ENCODE measurements at places on chromosomes 16 and 17.

GRCh38 chr17:4998027-4998731, 429 bp downstream of the KIF1C start:
- DNase-seq: peak; percentile 40

DNA sequence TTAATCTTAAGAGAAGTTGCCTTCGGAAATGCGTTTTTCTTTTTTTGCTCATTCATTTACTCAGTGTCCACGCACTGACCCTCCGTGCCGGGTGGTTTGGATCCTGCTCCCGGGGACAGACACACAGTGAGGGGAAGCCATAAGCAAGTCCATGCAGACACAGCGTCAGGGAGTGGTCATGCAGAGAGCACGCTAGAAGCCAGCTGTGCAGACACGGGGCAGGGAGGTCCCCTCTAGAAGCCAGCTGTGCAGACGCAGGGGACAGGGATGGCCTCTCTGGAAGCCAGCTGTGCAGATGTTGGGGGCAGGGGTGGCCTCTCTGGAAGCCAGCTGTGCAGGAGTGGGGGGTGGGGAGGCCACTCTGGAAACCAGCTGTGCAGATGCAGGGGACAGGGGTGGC, 4.8 kb downstream of the GAA start:
- peak; percentile 72 for DNase-seq

- DNase-seq: no peak
Observed at GRCh38 chr17:32879134-32879533, 2.2 kb upstream of the MYO1D start.

- DNase-seq: peak; percentile 56
Observed at GRCh38 chr17:9150446-9151090, 129.3 kb downstream of the NTN1 start.

DNA sequence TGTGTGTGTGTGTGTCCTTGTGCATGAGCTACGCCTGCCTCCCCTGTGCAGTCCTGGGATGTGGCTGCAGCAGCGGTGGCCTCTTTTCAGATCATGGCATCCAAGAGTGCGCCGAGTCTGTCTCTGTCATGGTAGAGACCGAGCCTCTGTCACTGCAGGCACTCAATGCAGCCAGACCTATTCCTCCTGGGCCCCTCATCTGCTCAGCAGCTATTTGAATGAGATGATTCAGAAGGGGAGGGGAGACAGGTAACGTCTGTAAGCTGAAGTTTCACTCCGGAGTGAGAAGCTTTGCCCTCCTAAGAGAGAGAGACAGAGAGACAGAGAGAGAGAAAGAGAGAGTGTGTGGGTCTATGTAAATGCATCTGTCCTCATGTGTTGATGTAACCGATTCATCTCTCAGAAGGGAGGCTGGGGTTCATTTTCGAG, 22.5 kb downstream of the STAT5A start:
- no peak for DNase-seq

DNA sequence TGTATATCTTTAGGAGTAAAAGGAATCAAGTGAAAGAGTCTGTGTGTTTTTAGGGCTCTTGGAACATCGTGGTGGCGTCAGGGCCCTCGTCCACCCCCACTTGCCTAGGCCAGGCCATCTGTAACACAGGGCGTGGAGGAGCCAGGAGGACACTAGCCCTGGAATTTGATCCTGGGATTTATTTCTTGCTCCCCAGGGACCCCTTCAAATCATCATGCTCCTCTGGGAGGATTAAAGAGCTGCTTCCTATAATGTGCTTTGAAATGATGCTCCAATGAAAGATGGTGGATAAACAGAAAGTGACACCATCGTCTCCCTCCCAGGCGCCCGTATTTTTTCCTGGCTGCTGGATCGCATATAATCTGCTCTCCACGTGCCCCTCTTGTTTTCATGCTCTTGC, 113.3 kb downstream of the AATF start:
- no peak for DNase-seq

GRCh38 chr17:15910791-15911190, 34.1 kb upstream of the ADORA2B start:
- no peak for DNase-seq

DNA sequence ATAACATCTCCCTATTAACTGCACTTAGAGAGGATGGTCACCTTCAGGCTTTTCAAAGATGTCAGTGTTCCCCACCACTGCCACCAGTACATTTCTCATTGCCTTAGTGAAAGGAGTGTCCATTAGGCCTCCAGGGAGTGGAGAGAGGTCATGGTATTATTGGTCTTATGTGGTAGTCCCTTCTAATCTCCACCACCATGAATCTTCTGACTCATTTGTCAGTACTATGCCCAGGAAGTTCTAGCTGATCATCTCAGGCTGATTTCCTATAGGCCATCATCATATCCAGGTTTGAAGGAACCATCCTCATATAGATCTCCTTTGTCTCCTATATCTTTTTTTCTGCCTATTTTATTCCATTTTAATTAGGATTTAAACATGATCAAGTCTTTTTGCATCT, 221.5 kb downstream of the CYB561 start:
- no peak for DNase-seq

DNA sequence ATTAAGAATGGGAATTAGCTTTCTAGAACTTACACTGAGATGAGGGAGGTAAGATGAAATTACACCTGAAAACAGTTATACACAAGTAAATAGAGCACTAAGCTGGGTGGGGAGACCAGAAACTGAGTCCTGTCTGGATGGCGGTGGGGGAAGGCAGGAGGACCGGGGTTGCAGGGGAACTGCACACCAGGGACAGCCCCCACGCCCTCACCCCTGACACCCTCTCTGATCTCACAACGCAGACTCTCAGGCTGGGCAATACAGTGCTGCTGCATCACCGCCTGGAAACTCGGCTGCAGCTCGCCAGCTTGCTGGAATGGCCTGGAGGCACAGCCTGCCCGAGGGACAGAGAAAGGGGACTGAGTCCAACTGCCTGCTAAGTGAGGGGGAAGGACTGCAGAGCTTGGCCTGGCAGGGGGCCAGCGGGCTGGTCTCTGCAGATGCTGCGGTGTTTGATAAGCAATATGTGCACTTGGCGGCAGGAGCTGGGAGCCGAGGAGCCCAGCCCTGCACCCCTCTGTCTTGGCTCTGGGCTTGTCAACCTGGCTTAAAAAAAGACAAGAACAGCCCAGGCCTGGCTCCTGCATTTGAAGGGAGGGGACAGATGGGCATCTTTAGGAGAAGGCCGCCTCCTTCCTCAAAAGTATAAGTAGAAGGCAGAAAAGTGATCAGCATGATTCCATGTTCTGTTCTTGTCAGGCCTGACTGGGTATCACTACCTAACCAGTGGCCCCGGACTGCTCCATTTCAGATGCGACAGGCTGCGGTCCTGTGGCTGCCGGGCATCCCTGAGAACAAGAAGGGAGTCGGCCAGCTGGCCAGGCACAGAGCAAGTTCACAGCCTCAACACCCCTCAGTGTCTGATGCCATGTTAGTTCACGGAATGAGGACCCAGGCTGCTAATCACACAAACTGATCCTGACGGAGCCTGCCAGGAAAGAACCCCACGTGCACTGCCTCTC, 30.2 kb downstream of the SPHK1 start:
- peak; percentile 82 for DNase-seq

DNA sequence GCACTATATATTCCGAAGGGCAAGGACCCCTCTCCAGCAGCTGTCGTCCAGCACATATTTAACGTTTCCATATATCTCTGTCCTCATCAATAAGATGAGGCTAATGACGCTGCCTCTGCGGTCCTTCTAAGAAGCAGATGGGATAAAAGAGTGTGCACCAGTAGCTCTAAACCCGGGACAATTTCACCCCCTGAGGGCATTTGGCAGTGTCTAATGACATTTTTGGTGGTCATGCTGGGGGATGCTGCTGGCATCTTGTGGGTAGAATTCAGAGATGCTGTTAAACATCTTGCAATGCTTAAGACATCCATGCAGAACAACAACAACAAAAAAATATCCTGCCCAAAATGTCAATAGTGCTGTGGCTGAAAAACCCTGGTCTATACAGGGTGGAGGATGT, 372.9 kb downstream of the CDH13 start:
- DNase-seq: no peak

- DNase-seq: no peak
Observed at GRCh38 chr16:2223942-2224486, 623 bp downstream of the E4F1 start.

DNA sequence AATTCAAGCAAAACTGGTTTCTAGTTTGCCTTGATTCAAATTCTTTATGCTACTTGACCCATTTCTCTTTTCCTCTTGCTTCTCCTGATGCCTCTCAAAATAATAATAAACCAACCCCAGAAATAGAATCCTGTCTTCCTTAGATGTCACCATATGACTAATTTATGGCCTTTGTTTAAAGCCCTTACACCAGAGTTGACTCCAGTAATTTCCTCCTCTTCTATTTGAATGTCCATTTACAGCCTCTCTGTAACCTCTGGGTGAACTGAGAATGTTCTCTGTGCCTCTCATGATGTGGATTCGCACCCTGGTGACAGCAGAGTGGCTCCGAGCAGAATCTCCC, 31.5 kb downstream of the ZFHX3 start:
- no peak for DNase-seq

DNA sequence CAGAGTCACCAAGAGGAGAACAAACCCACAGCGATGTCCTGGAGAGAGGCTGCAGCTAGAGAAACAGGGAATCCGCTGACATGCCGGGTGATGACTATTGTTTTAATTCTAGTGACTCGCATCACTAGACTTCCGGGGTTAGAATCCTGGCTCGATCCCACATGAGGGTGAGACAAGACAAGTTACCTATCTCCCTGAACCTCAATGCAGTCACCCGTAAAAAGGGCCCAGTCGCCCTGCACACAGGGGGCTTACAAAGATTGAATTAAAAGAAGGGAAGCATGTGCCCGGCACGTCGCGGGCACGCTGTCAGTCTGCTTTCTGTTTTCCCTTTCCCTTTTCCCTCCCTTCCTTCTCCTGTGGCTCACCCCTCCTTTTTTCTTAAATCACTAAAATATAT, 212.9 kb upstream of the FOXF1 start:
- no peak for DNase-seq

DNA sequence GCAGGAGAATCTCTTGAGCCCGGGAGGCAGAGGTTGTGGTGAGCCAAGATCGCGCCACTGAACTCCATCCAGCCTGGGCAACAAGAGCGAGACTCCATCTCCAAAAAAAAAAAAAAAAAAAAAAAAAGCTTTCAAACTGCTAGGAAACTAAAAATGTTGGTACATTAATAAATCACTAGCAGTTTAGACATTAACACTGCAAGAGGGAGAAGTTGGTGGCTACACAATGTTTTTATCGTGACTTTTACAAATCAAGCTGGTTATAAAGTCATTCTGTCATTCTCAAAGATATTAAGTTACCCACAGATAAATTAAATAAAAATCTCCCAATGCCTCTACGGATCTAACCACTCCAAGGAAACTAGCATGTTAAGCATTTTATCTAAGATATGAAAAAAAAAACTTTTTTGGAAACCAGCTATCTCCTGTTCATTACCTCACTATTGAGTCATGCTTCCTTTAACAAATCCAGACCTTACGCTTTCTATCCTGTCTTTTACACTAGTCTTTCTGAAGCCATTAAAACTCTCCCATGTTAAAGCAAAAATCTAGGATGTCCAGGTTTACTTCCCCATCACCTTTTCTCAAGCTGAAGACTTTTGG, 85.9 kb upstream of the SMURF2 start:
- DNase-seq: no peak

DNA sequence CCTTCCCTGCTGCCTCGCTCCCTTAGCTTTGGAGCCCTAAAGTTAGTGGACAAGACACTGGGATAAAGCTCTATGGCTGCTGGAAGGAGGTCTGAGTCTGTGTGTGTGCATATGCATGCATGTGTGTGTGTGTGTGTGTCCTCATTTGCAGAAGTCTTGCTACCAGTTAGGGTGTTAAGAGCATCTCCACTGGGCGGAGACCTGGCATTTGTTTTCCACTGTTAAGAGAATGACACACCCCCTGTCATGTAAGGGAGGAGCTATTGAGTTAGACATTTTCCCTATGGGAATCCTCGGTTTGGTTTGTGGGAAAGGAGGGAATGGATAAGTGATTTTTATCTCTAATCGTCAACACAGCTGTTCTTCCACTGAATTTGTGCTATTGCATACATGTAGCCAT, 24.8 kb upstream of the ARHGAP23 start:
- DNase-seq: no peak

- no peak for DNase-seq
Observed at GRCh38 chr16:51262428-51262827, 111.4 kb upstream of the SALL1 start.

DNA sequence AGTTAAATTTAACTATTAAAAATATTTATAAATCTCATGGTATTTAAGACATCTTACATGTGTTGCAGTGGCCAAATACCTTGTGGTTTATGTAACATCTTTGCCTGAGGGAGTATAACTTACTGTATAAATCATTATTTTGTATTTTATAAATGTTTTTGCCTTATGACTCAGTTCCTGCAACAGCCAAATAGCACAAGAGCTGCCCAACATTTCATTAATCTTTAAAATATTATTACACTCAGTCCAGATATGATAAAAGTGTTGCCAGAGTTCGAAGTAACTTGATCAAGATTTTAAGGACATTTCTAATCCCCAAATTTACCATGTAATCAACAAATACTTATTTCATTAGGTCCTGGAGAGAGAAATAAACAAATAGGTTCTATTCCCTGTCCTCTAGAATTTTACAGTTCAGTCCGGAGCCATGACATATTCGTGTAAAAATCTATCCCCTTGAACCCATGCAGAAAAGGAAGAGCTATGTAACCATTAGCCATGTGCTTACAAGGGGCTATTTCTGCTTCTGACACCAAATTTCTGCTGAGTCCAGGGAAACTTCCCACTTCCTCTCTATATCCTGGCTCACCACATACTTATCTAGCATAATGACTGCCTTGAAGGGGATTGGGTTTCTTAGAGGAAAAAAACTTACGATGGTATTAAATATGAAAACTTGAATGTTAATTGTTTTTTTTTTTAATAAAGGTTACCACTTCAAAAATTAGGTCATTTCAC, 44.0 kb downstream of the IRX6 start:
- no peak for DNase-seq

DNA sequence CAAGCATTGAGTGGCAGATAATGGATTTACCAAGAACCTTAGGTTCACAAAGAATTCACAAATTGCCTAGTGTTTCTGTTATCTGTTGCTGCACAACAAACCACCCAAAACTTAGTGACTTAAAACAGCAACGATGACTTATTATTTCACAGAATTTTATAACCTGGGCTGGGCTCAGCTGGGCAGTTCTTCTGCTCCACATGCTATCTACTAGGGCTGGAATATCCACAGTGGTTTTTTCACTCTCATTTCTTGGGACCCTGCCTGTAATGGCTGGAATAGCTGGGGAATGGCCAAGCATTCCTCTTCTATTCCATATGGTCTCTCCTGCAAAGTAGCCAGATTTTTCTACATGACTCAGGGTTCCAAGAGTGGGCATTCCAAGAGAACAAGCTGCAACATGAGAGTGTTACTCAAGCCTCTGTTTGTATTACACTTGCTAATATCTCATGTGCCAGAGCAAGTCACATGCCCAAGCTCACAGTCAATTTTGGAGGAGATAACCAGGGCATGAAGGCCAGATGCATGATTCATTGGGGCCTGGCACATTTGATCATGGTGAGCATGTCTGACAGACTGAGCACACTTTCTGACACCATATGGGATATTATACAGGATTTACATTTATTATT, 4.9 kb upstream of the PSMD7 start:
- DNase-seq: no peak

- DNase-seq: no peak
Observed at GRCh38 chr17:76365256-76365903, 11.7 kb upstream of the PRPSAP1 start.

- no peak for DNase-seq
Observed at GRCh38 chr16:48155926-48156789, at the start of gene ABCC12. Gene ABCC12 (minus strand): TSS chr16:48155993. CDS start chr16:48146424, 9,569 bp downstream.

- DNase-seq: peak; percentile 74
Observed at GRCh38 chr17:57085448-57086068, 512 bp downstream of the AKAP1 start.
